Stimulated activated CD8-positive, alpha-beta memory T cell treated with anti-CD3 and anti-CD28 coated beads, Interleukin-4, amount 100 ng/mL, for 1 hour (primary cell): ENCODE measurements at places on chromosomes 7 and 10.

DNA sequence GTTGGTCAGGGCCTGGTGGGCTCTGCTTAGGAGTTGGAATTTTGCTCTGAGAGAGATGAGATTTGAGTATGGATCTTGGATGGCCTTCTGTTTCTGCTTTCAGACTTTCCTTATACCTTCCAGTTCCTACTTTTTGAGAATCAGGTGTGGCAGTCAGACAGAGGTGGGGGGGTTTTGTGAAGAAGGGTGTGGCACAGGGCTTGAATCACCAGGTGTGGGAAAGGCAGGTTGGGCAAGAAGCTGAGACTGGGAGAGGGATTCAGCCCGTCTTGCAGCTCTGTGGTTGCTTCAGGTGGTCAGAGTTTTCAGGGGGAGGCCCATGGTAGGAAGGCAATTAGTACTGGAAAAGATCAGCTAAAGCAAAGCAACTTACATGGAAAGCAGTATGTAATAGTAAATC is 340.2 kb downstream of the LRMDA start:
- no peak for DNase-seq

GRCh38 chr7:41889040-41889439 is 186.2 kb upstream of the INHBA start:
- no peak for DNase-seq

DNA sequence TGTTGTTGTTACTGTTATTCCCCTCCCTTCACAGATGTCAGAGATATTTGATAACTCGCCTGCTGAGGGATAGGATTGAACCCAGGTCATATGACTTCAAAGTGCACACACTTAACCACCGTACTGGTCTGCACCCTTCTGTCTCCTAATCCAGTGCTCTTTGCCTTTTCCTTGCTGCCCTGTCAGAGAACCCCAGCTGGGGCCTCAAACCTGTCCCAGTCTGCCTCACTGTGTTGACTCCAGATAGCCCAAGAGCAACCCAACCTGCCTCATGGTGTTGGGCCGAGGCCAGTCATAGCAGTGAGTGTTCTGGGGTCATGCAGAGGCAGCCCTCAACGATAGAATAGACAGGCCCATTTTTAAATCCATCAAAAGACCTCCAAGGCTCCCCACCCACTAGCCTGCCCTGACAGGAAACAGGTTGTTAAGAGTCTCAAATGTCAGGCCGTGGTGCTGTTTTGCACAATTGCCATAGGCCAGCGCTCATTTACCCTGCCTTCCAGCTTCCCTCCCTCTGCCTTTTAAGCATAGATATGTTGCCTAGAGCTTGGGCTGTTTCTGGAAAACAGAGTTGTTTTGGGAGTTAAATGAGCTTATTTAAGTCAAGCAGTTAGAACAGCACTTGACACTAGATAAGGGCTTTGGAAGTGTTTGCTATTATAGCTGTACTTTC is 37.0 kb upstream of the PDCD4 start:
- no peak for DNase-seq

DNA sequence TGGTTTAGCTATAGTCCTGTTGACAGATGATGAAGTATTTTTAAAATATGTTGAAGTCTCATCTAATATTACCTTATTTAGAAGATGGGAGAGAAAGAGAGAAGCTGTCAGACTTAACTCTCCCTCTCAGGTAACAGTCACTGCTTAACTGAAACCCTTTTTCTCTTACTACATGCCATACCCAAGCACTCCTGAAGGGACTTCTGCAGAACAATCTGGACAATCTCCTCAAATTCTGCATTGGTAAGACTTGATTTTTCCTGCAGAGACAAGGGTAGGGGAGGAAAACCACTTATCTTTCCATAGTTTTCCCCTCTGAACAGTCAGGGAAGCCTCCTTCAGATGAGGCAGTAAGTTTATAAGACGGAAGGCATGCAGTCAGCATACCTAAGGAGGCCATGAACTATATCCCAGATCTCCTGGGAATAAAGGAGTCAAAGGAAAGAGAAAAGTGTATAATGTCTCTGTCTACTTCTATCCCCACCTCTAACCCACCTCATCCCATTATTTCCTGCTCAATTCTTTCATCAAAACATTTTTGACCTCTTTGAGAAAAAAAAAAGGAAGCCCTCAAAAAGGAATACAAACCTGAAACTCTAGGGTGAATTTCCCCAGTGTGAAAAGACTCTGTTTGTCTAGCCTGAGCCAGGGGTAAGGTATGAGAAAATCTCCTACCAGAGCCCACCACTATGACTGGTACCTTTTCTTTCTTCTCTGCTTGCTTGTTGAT is 9.4 kb downstream of the ZCWPW1 start:
- no peak for DNase-seq

DNA sequence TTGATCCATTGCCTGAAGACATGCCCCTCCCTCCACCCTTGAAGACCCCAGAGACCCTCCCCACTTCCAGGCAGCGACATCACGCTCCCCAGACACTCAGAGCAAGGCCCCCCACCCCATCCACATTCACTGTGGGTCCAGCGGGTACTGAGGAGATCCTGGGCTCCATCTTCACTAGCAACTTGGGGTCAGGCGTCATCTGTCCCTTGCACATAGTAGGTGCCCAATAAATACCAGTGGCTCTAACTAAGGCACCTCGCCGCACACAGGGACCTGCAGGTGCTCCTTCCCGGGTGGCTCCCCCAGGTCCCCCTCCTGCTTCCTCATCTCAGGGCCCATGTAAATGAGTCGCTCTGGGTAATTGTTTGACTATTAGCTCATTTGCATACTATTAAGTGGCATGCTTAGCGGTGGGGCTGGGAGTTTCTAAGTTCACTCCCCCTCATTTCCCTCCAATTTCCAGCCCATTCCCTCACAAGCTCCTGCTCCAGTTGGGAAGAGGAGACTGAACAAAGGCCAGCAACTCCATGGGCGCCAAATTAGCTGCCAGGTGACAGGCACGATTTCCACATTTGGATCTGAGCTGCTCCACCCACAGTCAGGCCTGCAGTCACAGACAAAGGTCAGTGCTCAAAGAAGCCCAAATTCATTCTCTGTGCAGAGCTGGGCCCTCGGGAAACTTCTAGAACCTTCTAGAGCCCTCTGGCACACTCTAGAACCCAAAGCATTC is 29.7 kb downstream of the EBF3 start:
- DNase-seq, result no peak

GRCh38 chr10:36202881-36203280 is 560.8 kb upstream of the FZD8 start:
- no peak for DNase-seq

DNA sequence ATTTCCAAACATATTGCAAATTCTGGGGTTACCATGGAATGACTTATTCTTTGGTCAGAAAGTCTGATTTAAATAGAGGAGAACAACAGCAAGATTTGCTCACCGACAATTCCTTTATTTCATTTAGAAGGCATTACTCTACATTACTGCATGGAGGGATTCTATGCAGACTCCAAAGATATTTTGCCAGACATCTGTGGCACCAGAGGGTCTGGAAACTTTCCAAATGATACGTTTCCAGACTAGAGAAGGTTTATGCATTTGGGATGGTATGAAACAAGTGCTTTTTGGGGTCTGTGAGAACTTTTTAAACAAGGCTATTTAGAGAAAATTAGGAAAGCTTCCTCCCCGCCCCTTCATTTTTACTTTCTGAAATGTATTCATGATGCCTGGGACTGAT is 125.3 kb downstream of the SAMD9 start:
- DNase-seq, result no peak

DNA sequence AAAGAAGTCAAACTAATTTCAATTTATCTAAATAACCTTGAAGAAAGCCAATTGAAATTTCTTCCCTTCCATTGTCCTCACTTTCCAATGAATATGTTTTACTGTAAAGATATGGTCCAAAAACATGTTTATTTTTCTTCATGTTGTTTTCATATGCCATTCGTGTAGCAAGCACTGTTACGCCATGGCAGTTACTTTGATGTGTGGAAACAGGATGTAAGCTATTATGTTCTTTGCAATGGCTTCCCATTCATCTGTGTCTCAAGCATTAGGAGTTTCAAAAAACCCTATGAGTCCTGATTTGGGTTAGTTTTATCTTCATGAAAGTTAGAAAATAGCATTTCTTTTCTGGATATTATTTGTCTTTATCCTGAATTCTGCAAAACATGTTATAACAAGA is 31.0 kb downstream of the GPR141 start:
- no peak for DNase-seq

GRCh38 chr7:29612596-29612995 is 49.0 kb downstream of the PRR15 start:
- no peak for DNase-seq
